Retinal pigment epithelial cell (primary cell): ENCODE measurements at places on chromosomes 7 and 10.

GRCh38 chr10:46523962-46524471, 32.4 kb downstream of the GPRIN2 start:
- peak; percentile 62 for DNase-seq

DNA sequence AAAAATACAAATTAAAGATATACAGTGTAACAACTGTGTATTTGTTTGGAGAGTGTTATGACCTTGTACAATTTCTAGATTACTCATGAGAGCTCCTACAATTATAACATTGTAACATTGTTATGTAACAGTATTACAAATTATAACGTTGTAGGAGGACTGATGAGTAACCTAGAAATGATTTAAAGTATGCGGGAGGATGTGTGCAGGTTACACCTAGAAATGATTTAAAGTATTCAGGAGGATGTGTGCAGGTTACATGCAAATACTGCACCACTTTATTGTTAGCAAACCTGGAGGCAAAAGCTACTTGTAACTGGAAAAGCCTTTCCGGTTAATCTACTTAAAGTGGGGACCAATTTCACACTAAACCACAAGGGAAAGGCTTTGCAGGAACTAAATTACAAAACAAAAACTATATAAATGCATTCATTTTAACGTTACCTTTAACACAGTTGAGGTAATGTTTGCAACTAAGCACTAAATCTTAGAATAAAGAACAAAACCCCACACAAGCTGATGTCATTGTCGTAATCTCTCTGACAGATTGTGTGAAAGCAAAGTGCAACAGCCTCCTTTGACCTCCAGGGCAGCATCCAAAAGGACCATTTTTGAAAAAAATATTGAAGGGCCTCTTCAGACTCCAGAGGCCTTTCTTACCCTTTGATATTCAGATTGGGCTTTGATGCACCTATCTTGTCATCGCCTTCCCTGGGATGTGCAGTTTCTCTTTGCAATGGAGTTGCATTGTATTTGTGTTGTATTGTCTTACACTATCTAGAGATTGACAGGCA, 522.1 kb upstream of the FOXK1 start:
- DNase-seq: peak; percentile 8

GRCh38 chr7:110804501-110804900, 286.4 kb upstream of the LRRN3 start:
- DNase-seq: no peak

GRCh38 chr7:106057962-106058927, 53.9 kb downstream of the SYPL1 start:
- DNase-seq: no peak

DNA sequence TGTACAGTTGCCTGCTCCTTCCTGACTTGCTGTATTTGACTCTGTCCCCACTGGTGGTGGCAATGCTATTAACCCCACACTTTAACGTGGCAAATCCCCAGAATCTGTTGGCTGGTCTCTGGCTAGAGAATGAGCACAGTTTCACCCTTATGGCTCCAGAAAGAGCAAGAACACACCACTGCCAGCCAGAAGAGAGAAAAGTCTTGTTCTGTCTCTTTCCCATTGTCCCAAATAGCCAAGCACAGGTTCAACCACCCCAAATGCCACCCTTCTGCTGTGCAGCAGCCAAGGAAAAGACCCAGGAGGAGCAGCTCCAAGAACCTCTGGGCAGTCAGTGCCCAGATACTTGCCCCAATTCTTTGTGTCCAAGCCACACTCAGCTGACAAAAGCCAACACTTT, 11.3 kb downstream of the SLC16A9 start:
- no peak for DNase-seq

DNA sequence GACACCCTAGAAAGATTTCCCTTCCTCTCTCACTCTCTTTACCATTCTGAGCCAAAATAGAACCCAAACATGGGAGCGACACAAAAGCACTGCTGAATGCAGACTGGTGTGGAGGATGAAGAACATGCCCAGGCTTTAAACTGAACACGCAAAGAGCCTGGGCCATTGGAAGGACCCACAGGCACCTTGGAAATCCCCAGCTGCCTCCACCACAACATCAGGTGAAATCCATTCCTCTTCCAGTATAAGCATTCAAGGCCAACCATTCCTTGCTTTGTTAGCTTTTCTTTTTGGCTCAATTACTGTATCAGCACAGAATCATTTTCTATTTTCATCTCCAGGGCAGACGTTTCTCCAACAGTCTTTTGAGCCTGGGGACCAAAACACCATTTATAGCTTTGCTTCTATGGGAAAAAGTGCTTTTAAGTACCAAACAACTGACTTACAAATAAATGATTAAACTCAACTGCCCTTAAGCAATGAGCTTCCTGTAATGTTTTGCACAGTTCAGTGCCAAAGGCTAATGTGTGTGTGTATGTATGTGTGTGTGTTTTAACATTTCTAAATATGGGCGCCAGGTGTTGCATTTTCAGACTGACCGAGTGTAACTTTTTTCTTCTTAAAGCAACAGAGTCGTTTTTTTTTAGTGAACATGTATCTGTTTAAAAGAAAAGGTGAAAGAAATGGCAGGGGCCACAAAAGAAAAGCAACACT, 16.2 kb upstream of the BLNK start:
- no peak for DNase-seq

GRCh38 chr10:60877777-60878120, 66.2 kb downstream of the RHOBTB1 start:
- no peak for DNase-seq

DNA sequence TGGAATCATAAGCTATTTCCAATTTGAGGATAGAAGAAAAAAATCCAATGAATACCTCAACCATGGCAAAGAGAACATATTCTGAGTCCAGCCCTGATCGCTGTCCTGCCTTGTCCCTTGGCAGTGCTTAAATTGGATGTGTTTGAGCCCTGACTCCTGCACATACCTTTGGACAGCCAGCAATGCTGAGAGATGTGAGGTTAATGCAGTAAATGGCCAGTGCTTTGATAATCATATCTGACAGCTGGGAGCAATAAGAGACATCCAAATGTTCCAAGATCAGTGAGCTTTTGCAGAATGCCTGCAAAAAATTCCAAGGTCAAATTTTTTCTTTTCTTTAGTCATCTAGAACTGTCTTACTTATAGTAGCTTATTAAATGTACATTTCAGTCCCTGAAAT, 80.1 kb upstream of the LRRC17 start:
- no peak for DNase-seq

- no peak for DNase-seq
Measured at GRCh38 chr10:28533186-28533564, 257 bp downstream of the WAC start.

- DNase-seq: no peak
Measured at GRCh38 chr10:112701878-112702255, 248.2 kb upstream of the TCF7L2 start.
